Activated CD8-positive, alpha-beta T cell treated with anti-CD3 and anti-CD28 coated beads, Interleukin-2, amount 10 ng/mL, durations not matched to agents 7 days and 5 days (primary cell): ENCODE measurements at places on chromosomes 5 and 9. TPM values are rescaled to one million over a fixed set of nuclear protein-coding genes. Genes with fewer than 3 reads are reported as not detected.

TSSK1B gene
- not detected for total RNA-seq

CNOT8 gene
- 68.4 TPM for total RNA-seq

KCNMB1 gene
- total RNA-seq, result not detected

OBP2B gene
- not detected for total RNA-seq

TESK1 gene
- total RNA-seq, result 47.1 TPM

ORM2 gene
- total RNA-seq, result not detected

PCDHB2 gene
- not detected for total RNA-seq

PLPPR1 gene
- not detected for total RNA-seq

SNCB gene
- total RNA-seq, result not detected

PHF24 gene
- not detected for total RNA-seq

C5orf52 gene
- total RNA-seq, result not detected

UBE2QL1 gene
- total RNA-seq, result not detected

FAM200C gene
- total RNA-seq, result 0.45 TPM

ARHGEF28 gene
- total RNA-seq, result not detected

DOCK2 gene
- 320 TPM for total RNA-seq

RNF183 gene
- total RNA-seq, result not detected

PPP3R2 gene
- total RNA-seq, result not detected

IL5 gene
- total RNA-seq, result 0.71 TPM

PTGES2 gene
- total RNA-seq, result 51.8 TPM

UNC13B gene
- 0.57 TPM for total RNA-seq

C1QTNF2 gene
- not detected for total RNA-seq

BNIP1 gene
- total RNA-seq, result 14.5 TPM

CAMK2A gene
- total RNA-seq, result not detected

FBP1 gene
- total RNA-seq, result 0.21 TPM

LRRC26 gene
- total RNA-seq, result not detected

FUBP3 gene
- 40.8 TPM for total RNA-seq

ADGRD2 gene
- not detected for total RNA-seq

CCL21 gene
- total RNA-seq, result not detected

CFAP90 gene
- total RNA-seq, result not detected

RIOK2 gene
- 29.1 TPM for total RNA-seq

GRXCR2 gene
- total RNA-seq, result not detected

SLC25A2 gene
- 0.84 TPM for total RNA-seq

SPATA31C1 gene
- not detected for total RNA-seq

ADAMTS19 gene
- total RNA-seq, result not detected

HSD17B4 gene
- total RNA-seq, result 68.9 TPM

SLIT3 gene
- total RNA-seq, result not detected

CDKN2B-AS1 gene
- 6.9 TPM for total RNA-seq

LRRC19 gene
- not detected for total RNA-seq

IGIP gene
- total RNA-seq, result 2.7 TPM

NUTM2F gene
- not detected for total RNA-seq

PSAT1 gene
- 112 TPM for total RNA-seq

TPPP gene
- 0.08 TPM for total RNA-seq
